Dermis microvascular lymphatic vessel endothelial cell (primary cell): ENCODE measurements at places on chromosomes 12 and 14. TPM values are rescaled to one million over a fixed set of nuclear protein-coding genes. Genes with fewer than 3 reads are reported as not detected.
A peak's percentile ranks its signal among the peaks of the same experiment; 100 is the strongest.

Gene FGF6
- not detected in 2 replicates for total RNA-seq

Gene IRAK3
- 9.5 and 14.5 TPM in 2 replicates for total RNA-seq

Gene NINJ2
- 2.4 and 3.0 TPM in 2 replicates for total RNA-seq

Gene OR6C3
- total RNA-seq, result not detected in 2 replicates

Gene HCAR3
- not detected in 2 replicates for total RNA-seq

DNA sequence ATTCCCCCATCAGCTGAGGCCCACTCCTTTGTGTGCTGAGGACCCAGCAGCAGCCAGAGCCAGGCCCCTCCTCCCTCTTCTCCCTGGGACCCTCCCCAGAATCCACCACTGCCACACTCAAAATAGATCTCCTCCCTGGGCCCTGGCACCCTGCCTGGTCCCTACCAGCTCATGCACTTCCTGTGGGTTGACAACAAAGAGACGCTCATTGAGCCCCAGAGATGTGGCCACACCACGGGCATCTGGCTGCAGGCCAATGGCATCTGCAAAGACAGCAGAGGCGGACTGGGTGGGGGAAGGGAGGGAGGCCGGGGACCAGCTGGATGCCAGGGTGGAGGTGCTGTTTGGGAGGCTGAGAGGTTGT lies 16.0 kb upstream of the ENDOU start:
- peak; percentile 53 for DNase-seq

- DNase-seq, result no peak
These were observed 124.0 kb upstream of the CPM start for GRCh38 chr12:69056743-69057515.

DNA sequence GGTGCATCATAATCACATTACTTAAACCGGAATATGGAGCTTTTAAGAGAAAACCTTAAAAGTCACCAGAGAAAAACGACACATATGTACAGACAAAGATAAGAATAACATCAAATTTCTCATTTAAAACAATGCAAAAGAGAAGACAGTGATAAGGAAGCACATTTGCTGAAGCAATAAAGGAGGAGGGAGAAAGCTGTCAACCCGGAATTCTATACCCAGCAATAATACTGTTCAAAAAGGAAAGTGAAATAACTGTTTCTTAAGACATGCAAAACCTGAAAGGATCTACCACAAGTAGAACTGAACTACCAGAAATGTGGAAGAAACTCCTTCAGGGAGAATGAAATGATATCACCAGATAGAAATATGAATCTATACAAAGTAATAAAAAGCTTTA lies 15.4 kb downstream of the SLC6A13 start:
- DNase-seq, result no peak

GRCh38 chr12:115341442-115341841 lies 657.5 kb upstream of the TBX3 start:
- no peak for DNase-seq

DNA sequence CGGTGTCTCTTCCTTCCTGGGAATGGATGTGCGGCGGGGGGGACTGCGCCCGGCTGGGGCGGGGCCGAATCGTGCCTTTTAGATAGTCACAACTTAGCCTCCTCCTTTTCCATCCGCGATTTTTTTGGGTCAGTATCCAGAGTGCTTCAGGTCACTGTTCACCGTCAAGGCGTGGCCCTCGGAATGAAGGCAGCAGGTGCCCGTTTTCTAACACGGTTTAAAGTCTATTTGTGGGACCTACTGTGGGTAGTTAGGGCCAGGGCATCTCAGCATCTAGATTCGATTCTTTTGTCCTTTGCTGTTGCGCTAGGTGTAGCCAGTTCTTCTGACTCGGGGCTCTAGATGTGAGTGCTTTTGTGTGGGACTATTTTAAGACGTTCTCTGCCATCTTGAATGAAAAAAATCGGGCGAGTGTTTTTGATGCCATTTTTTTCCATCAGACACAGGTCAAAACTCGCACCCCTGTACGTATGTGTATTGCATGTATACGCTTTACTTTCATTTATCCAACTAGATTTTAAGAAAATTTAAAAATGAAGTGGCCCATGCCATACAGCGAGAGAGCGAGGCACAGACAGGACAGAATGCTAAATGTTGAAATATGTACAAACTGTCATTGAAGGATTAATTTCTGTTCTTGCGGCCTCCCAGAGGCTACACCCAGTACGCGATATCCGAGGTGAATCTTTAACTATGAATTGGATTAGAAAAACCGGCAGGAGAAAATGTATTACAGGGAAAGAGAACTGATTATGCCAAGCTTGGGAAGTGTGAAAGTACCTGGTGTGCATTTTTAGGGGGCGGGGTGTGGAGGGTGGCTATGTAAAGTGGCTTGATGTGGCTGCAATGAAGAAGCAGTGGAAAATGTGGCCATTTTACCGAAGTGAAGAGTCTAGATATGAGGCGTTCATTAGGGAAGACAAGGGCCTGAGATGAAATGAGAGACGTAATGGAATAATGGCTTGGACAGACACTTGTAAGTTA lies 835 bp downstream of the VEZT start:
- peak; percentile 69 for DNase-seq

- no peak for DNase-seq
These were observed 209.8 kb downstream of the SPTSSA start for GRCh38 chr14:34252227-34252626.

GRCh38 chr12:6953442-6954315 lies 2.5 kb downstream of the PTPN6 start:
- DNase-seq, result no peak

- DNase-seq, result peak; percentile 22
These were observed 11.5 kb downstream of the ALG10 start for GRCh38 chr12:34033628-34034296.

- no peak for DNase-seq
These were observed 311.7 kb upstream of the CCDC196 start for GRCh38 chr14:66174453-66174891.
